ENCODE measurements at places on chromosomes 16 and 17. TPM values are rescaled to one million over a fixed set of nuclear protein-coding genes. Genes with fewer than 3 reads are reported as not detected.

IRX3 gene
- 7.7 TPM for total RNA-seq

DNA sequence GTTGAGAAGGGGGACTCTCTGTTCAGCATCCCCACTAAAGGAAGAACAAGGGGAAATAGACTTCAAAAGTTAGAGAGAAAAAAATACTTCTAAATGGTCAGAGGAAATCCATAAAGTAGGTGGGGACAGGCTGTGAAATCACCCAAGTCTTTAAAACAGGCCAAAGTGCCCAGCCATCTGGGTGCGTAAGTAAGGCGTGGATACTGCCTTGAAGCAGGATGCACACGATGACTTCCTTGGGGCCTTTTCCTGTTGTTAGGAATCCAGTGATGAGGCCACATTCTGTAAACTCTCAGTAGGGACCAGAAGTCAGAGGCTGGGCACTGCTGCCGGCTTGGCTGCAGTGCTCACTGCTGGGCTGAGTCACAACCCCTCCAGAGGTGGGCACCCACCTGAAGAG, 9.2 kb downstream of the AXIN2 start:
- no peak for DNase-seq

TERB1 gene
- total RNA-seq, result not detected

DNA sequence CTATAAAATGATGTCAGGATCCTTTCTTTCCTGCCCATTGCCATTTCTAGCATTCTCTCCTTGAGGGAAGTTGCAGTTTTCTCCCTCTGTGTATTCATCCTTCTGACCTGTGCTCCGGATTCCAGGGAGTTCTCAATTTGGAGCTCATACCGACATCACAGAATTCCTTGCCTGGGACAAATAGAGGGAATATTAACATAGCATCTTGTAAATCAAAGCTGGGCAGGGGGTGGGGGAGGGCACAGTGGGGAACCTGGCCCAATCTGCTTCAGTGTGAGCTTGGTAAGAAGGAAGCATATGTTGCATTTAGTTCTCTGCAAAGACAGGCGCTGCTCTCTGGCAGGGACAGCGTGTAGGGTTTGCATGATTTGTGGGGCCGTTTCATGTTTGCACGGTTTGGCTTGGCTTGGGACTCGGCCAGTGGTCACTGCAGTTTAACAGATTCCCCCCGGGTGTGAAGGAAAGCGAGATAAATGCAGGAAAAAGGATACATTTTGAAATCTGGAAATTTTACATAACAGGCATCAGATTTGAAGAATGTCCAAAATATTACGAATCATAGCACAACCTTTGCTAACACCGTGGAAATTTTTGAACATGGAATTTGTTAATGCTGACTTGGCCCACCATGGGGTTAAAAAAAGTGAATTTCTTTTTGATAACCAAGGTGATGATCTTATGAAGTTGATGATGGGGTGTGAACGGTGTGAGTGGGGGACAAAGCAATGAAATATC, 178.0 kb downstream of the WWOX start:
- DNase-seq, result no peak

CCL2 gene
- total RNA-seq, result 26.2 TPM

DNA sequence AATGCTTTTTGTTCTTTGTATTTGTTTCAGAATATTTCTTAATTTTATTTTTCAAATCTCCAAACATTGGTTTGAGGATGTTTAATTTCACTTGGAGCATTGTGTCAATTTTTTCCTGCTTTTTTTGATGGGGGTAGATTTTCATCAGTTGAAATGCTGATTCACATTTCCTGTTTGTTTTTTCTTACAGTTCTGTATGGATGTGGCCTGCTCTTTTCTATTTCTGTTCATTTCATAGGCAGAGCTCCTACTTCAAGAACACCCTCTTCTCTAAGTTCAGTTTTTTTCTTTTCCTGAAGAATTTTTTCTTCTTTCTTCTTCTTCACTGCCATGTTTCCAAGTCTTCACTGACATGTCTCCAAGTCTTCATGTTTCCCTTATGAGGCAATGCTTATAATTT, 8.8 kb downstream of the MBTD1 start:
- DNase-seq, result no peak

- no peak for DNase-seq
Measured at GRCh38 chr17:81196505-81197408, 26.0 kb downstream of the CEP131 start.

DNA sequence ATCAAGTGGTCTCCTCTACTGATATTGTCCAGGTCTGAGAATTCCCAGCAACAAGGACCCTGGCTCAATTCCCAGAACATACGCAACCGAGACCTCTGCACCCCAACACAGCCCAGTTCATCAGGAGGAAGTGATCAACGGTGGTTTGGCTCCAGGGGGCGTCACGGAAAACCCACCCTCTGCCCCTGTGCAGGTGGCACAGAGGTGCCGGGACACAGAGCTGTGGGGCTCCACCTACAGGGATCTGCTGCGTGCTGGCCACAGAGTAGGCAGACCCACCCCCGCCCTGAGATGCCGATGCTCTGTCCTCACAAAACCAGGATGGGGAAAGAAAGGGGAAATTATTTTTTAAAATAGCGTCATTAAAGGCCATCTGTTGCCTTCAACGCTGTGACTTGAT, 69.6 kb downstream of the LMF1 start:
- DNase-seq, result no peak

MRPS34 gene
- 223 TPM for total RNA-seq

GRCh38 chr17:10633738-10634379, 23.2 kb downstream of the MYH3 start:
- DNase-seq, result no peak

RBFOX1 gene
- total RNA-seq, result not detected

- no peak for DNase-seq
Measured at GRCh38 chr16:30697264-30698138, 1.5 kb upstream of the SRCAP start.

DNA sequence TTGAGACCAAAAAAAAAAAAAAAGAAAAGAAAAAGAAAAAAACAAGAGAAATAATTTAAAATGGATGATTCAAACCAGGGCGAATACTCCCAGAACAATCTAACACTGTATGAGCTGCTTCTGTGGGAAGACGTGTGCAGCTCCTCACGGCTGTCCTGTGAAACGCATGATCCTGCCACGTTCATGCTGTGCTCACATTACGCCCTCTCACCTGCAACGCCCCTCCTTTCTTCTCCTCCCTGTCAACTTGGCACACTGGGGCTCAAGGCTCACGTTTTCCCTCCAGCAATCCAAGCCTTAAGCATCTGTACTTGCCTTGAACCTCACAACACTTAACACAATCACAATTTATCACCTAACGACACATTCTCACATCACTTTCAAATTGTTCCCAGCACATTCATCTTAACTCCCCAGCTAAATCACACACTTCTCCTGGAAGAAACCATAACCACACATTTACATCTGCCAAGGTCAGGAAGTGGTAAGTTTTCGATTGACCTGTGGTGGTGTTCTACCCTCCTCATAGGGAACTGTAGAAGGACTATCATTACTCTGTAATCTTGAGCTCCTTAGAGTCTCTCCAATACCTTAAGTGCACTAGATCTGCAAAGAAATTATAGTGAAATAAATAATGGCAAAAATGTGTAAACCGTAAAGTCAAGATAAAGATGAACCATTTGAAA, 29.1 kb downstream of the MBTPS1 start:
- no peak for DNase-seq

DNA sequence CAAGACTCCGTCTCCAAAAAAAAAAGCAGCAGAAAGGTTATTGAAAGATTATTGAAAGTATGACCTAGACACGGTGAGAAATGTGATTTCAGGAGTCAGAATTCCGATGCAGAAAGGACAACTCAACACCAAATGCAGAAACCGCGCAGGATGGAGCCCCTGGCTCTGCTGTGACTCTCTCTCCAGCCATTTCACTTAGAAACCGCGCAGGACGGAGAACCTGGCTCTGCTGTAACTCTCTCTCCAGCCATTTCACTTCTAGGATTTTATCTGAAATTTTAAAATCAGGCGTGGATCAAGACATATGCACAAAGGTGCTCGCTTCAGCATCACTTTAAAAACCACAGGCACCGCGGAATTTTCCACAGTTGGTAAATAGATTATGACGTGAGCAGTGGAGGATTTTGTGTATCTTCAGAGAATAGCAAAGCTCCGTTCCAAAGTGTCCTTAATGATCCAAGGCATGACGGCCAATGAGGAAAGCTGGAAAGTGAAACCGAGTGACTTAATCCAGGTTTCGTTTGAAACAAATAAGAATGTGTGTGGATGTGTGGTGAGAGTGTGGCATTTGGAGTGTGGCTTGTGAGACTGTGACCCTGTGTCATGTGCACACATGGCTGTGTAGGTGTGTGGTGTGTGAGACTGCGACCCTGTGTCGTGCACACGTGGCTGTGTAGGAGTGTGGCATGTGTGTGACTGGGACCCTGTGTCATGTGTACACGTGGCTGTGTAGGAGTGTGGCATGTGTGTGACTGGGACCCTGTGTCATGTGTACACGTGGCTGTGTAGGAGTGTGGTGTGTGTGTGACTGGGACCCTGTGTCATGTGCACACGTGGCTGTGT, 9.5 kb downstream of the UTS2R start:
- DNase-seq, result no peak

NOXO1 gene
- 0.19 TPM for total RNA-seq

DNA sequence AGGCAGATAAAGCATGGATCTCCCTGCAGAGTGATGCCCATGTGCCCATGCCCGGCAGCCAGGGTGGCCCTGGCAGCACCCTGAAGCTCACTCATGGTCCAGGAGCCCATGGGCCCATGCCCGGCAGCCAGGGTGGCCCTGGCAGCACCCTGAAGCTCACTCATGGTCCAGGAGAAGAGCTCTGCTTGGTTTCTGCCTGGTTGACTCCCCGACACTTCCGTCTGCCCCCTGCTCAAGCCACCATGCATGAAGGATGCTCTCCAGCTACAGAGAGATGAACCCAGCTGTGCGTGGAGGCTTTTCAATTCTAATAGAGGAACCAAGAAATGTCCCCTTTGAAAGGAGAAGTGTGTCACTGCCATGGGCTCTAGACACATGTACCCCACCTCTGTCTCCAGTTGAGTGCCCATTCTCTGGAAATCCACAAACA, 8.7 kb downstream of the CCL17 start:
- DNase-seq, result no peak

ZSCAN10 gene
- not detected for total RNA-seq

CHST4 gene
- 0.55 TPM for total RNA-seq

SYCE1L gene
- total RNA-seq, result 0.12 TPM

FOXO3B gene
- 2.2 TPM for total RNA-seq

- peak; percentile 98 for DNase-seq
Measured at GRCh38 chr17:38879878-38880665, 10.2 kb downstream of the LASP1 start.

DNA sequence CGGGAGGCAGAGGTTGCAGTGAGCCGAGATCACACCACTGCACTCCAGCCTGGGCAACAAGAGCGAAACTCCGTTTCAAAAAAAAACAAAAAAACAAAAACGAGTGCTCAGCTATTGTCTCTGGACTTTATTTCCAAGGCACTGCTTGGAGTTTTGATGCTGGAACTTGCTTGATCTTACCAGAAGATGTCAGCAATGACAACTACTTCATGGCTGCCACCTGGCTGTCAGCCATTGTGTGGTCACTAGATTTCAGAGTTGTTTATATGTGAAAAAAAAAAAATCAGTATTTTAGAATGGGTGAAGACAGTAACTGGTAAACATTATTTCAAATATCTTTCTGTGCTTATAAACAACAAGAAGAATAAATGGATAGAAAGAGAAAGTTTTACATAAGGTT, 26.3 kb upstream of the OR4D1 start:
- peak; percentile 59 for DNase-seq

YBX2 gene
- total RNA-seq, result 1.1 TPM

GRCh38 chr16:66619534-66620428, 15.3 kb downstream of the CMTM3 start:
- DNase-seq, result peak; percentile 73

BCAR1 gene
- 106 TPM for total RNA-seq

GRCh38 chr16:2250652-2251295, 613 bp downstream of the ECI1 start:
- DNase-seq, result peak; percentile 49

CFAP52 gene
- total RNA-seq, result not detected

- no peak for DNase-seq
Measured at GRCh38 chr17:78046923-78047322, 81.6 kb downstream of the TMC6 start.

GRCh38 chr17:82909322-82909904, 69.6 kb upstream of the ZNF750 start:
- DNase-seq, result no peak

HMOX2 gene
- total RNA-seq, result 150 TPM

MYH8 gene
- not detected for total RNA-seq

TMEM100 gene
- total RNA-seq, result not detected

- no peak for DNase-seq
Measured at GRCh38 chr17:72931635-72932034, 160.9 kb downstream of the SLC39A11 start.

ABCC12 gene
- not detected for total RNA-seq

DNA sequence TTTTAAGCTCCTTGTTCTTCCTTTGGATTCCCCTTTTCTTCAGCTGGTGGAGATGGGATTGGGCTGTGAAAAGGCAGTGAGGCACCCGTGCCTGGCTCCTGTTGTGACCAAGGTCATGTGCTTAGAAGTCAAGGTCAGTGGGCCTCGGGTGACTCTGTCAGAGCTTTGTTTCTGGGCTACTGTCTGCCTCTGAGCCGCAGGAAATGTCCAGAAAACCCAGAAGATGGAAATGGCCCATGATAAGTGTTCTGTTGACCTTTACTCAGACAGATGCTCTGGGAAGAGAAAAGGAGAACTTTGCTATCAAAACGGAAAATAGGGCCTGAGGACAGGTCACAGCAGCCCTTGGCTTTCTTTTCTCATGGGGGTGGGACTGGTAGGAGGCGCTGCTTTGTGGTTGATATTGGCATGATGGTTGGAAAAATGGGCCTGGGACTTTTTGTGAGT, 2.9 kb downstream of the ABCC1 start:
- no peak for DNase-seq

GRCh38 chr17:17089796-17090641, 47.8 kb downstream of the MPRIP start:
- DNase-seq, result no peak

DNA sequence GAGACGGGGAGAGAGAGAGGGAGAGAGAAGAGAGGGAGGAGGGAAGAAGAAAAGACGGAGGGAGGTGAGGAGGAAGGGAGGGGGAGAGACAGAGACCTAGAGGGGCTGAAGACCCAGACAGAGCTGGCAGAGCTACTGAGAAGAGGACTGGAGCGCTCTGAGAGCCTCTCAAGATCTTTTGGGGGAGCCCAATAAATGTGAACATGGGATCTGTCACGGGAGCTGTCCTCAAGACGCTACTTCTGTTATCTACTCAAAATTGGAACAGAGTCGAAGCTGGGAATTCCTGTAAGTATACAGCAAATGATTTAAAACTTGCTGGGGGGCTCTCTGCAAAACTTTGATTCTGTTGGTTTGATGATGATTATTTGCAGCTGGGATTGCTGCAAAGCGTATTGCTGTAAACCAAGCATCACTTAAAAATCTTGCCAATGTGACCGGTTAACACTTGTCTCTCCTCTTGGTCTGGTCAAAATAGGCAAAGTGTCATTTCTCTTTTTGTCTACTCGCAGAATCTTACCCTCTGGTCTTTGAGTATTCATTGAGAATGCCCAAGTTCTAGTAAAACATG, 344 bp downstream of the CNTNAP4 start:
- no peak for DNase-seq

GRCh38 chr16:82425661-82426060, 201.1 kb upstream of the CDH13 start:
- DNase-seq, result no peak

HSD17B1 gene
- total RNA-seq, result 1.6 TPM

GRCh38 chr17:65557349-65558310, 3.8 kb downstream of the AXIN2 start:
- peak; percentile 59 for DNase-seq

ARL5C gene
- not detected for total RNA-seq

KCNH4 gene
- not detected for total RNA-seq

GRCh38 chr16:82807311-82807710, 180.5 kb downstream of the CDH13 start:
- DNase-seq, result no peak

APPBP2 gene
- total RNA-seq, result 36.7 TPM

All from A172 (cell line).